ENCODE measurements at places on chromosomes 4 and X. TPM values are rescaled to one million over a fixed set of nuclear protein-coding genes. Genes with fewer than 3 reads are reported as not detected.

Gene TRAPPC2
- 11.7 TPM for polyA plus RNA-seq

Gene TECRL
- polyA plus RNA-seq: not detected

Gene GAB3
- 0.89 TPM for polyA plus RNA-seq

Gene SYN1
- 3.6 TPM for polyA plus RNA-seq

Gene PDLIM3
- polyA plus RNA-seq: 8.5 TPM

Gene MEPE
- polyA plus RNA-seq: not detected

Gene CORIN
- not detected for polyA plus RNA-seq

Gene ETDB
- polyA plus RNA-seq: not detected

Gene TBC1D8B
- 4.0 TPM for polyA plus RNA-seq

Gene ZNF732
- 4.6 TPM for polyA plus RNA-seq

Gene POU3F4
- polyA plus RNA-seq: 1.5 TPM

Gene SSX2B
- polyA plus RNA-seq: not detected

Gene GAGE12H
- not detected for polyA plus RNA-seq

Gene CLDN2
- not detected for polyA plus RNA-seq

Gene RNF113A
- polyA plus RNA-seq: 20.3 TPM

Gene ATP1B4
- not detected for polyA plus RNA-seq

Gene CXCL10
- not detected for polyA plus RNA-seq

Gene SRPX2
- not detected for polyA plus RNA-seq

Gene DCAF12L1
- 3.8 TPM for polyA plus RNA-seq

Gene SULT1B1
- not detected for polyA plus RNA-seq

Gene BCOR
- 25.8 TPM for polyA plus RNA-seq

Gene TNMD
- polyA plus RNA-seq: 4.9 TPM

Gene CETN2
- polyA plus RNA-seq: 53.4 TPM

Gene RAP1GDS1
- 22.7 TPM for polyA plus RNA-seq

Gene PROM1
- 36.6 TPM for polyA plus RNA-seq

Gene APLN
- 0.60 TPM for polyA plus RNA-seq

Gene BCORL1
- 2.3 TPM for polyA plus RNA-seq

Measured in GM23338 (cell line).